Natural killer cell treated with Interleukin-12 subunit alpha and Interleukin-12 subunit beta and Interleukin-15 and Interleukin-18, amount 100 ng/mL, for 72 hours (primary cell): ENCODE measurements at places on chromosomes 7 and 10. TPM values are rescaled to one million over a fixed set of nuclear protein-coding genes. Genes with fewer than 3 reads are reported as not detected.
A peak's percentile ranks its signal among the peaks of the same experiment; 100 is the strongest.

Gene GHITM
- 157 TPM for total RNA-seq

Gene MYOZ1
- not detected for total RNA-seq

Gene GPR26
- total RNA-seq, result not detected

Gene GPC2
- 2.7 TPM for total RNA-seq

Gene ECD
- total RNA-seq, result 42.0 TPM

Gene TMEM176A
- total RNA-seq, result not detected

Gene ADAM22
- 1.9 TPM for total RNA-seq

Gene ICA1
- total RNA-seq, result 0.45 TPM

Gene SPRN
- not detected for total RNA-seq

- H3K4me1 ChIP-seq, result peaks cover 12% of the 10 kb centered on the region
- no peak overlapping the region for H3K27ac ChIP-seq
- H3K27me3 ChIP-seq, result no peaks in the 10 kb centered on the region
- no peak overlapping the region for H3K4me3 ChIP-seq
Measured at GRCh38 chr10:31315453-31315852, 3.6 kb upstream of the ZEB1 start.

- no peak for DNase-seq
- H3K4me1 ChIP-seq, result no peaks in the 10 kb centered on the region
- no peaks in the 10 kb centered on the region for H3K36me3 ChIP-seq
- H3K4me3 ChIP-seq, result no peak overlapping the region
- peaks cover 3% of the 10 kb centered on the region for H3K27me3 ChIP-seq
Measured at GRCh38 chr7:12759151-12759550, 71.7 kb downstream of the ARL4A start.

GRCh38 chr10:78396754-78397153, 363.1 kb downstream of the RPS24 start:
- no peak for DNase-seq
- H3K27me3 ChIP-seq, result peaks cover 6% of the 10 kb centered on the region
- H3K36me3 ChIP-seq, result no peaks in the 10 kb centered on the region

DNA sequence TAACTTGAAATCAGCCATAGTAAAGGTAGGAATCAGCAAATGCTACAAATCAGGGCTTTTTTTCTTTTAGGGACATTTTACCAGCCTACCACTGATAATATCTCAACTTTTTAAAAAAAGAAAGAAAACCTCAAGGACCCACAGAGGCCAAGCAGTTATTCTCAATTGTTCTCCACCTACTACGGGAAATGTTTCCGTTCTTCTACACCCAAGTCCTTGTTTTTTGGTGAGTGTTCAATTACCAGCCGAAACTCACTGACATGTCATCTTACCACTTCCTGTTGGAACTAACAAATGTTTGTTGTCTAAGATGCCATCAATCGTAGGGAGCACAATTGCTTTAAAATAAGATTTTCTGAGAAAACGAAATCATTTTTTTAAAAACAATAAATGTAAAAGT, 50.2 kb upstream of the CDK1 start:
- no peak for DNase-seq
- peaks cover 28% of the 10 kb centered on the region for H3K4me1 ChIP-seq
- H3K4me3 ChIP-seq, result peak overlapping the region; percentile 51
- peak overlapping the region; percentile 78 for H3K27ac ChIP-seq
- H3K27me3 ChIP-seq, result no peaks in the 10 kb centered on the region
- H3K36me3 ChIP-seq, result no peaks in the 10 kb centered on the region

DNA sequence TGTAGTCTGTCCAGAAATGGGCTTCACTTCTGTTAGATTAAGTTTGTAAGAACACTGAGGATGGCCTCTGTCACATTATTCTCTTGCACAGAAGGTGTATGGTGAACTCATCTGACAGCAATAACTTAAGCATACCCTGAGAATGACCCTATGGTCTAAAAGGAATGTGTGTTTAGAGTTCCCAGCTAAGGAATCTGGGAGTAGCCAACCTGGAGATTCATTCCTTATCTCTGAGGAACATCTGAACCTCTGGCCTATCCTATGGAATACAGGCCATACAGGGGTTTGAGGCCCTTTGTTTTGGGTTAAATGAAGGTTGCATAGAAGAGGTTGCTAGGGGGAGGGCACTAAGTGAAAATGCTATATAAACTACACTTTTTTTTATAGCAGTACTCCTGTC, 41.4 kb downstream of the LAMB4 start:
- H3K4me1 ChIP-seq, result peaks cover 3% of the 10 kb centered on the region
- H3K27me3 ChIP-seq, result peaks cover 9% of the 10 kb centered on the region
- DNase-seq, result no peak
- H3K27ac ChIP-seq, result no peak overlapping the region
- H3K4me3 ChIP-seq, result no peak overlapping the region

GRCh38 chr10:81876253-81877077, 1.5 kb downstream of the NRG3 start:
- H3K4me1 ChIP-seq, result no peaks in the 10 kb centered on the region
- H3K36me3 ChIP-seq, result peaks cover 12% of the 10 kb centered on the region
- H3K27me3 ChIP-seq, result peaks cover 29% of the 10 kb centered on the region
- no peak for DNase-seq
- H3K27ac ChIP-seq, result no peak overlapping the region
- no peak overlapping the region for H3K4me3 ChIP-seq

- H3K36me3 ChIP-seq, result no peaks in the 10 kb centered on the region
- no peak overlapping the region for H3K4me3 ChIP-seq
- H3K4me1 ChIP-seq, result peaks cover 7% of the 10 kb centered on the region
- no peak overlapping the region for H3K27ac ChIP-seq
- H3K27me3 ChIP-seq, result no peaks in the 10 kb centered on the region
Measured at GRCh38 chr7:23292623-23293022, 6.5 kb upstream of the MALSU1 start.

DNA sequence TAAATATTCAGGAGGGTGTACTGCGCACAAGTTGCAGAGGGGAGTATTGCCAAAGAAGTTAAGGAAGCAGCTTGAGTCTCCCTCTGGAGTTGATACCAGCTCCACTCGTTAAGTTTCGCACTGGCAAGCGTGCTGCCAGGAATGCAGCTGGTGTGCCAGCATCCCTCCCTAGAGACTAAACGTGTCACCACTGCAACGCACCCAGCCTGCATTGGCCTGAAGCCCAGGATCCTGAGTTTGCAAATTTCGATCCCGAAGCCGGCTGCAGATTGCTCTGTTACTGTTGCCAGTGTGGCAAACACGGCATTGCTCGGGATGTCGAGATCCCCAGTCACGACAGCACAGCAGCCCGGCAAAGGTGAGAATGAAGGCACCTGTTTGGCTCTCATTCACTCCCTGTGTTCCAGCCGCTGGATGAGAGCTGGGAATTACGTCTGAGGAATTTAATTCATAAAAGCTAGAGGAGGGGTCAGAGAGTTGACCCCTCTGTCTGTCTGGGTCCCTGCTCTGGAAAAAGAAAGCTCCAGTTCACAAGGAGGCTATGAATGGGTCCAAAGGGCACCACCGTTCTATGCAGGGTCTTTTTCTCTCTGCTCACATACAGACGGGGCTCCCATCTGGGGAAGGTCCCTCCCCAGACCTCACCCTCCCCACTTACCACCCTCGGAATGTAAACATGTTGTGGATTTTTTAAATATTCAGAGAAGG, 61.0 kb downstream of the NRP1 start:
- no peaks in the 10 kb centered on the region for H3K36me3 ChIP-seq
- peaks cover 25% of the 10 kb centered on the region for H3K27me3 ChIP-seq
- DNase-seq, result no peak
- no peaks in the 10 kb centered on the region for H3K4me1 ChIP-seq
- no peak overlapping the region for H3K4me3 ChIP-seq
- H3K27ac ChIP-seq, result no peak overlapping the region

GRCh38 chr10:28595613-28596012, 62.7 kb downstream of the WAC start:
- H3K36me3 ChIP-seq, result peaks cover 23% of the 10 kb centered on the region
- H3K27ac ChIP-seq, result no peak overlapping the region
- DNase-seq, result no peak
- no peaks in the 10 kb centered on the region for H3K27me3 ChIP-seq
- no peak overlapping the region for H3K4me3 ChIP-seq

DNA sequence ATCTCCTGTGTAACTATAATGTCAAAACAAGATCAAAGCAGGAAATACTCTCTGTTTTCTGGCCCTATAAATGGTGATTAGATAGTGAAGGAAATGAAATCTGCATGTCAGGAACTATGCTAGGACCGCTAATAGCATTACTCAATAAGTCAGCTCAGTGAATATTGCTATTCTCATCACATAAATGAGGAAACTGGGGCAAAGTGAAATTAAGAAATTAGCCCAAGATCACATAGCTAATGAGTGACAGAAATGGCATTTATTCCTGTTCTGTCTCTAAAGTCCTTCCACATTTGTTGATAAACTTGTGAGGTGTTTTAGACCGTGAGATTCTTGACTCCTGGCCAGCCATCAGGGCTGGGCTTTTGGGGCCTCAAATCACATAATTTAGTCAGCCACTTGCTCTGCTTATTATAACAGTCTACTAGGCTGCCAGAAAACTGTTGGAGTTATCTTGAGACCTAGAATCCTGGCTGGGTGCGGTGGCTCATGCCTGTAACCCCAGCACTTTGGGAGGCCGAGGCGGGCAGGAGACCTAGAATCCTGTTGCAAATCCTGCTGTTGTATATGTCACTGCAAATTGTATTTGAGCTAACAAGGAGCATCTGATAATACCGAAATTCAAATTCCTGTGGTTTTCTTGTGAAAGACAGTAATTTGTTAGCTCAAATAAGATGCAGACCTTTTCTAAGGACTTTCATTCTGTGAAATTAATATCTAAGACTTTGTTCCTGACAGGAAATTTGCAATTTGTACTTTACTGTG, 66.5 kb upstream of the SHTN1 start:
- H3K4me1 ChIP-seq, result no peaks in the 10 kb centered on the region
- H3K27me3 ChIP-seq, result peaks cover 3% of the 10 kb centered on the region
- H3K36me3 ChIP-seq, result no peaks in the 10 kb centered on the region
- no peak overlapping the region for H3K4me3 ChIP-seq

DNA sequence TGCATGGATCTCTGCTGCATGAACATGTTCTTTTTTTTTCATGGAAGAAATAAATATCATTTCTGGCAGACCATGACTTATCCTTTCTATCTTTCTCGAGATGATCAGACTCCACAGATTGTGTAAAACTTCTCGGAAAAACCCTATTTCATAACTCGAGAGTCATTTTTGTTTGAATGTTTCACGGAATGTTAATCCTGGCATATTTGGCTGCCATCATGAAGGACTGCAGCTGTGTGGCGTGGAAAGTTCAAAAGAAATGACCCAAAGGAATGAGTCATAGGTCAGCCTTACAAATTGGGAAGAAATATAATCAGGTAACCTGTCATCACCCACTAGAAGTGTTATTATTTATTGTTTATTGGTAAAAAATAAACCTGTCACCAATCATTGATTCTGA, 566.8 kb downstream of the SDK1 start:
- H3K36me3 ChIP-seq, result no peaks in the 10 kb centered on the region
- H3K4me3 ChIP-seq, result no peak overlapping the region
- no peak overlapping the region for H3K27ac ChIP-seq

DNA sequence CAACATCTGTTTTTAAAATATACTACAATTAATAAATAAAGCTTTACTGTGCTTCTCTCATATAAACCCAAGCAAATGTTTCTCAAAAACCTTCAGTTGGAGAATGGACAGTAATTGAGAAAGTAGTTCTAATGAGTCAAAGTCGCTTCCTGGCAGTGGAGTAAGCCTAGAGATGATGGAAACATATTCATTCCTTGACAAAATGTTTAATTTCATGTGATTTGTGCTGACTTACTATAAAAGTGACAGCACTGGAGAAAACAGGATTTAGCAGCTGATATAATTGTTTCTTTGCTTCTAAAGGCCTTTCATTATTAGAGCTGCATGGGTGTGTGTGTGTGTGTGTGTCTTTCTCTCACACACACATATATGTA, 9.0 kb downstream of the ELMO1 start:
- no peak for DNase-seq
- H3K4me1 ChIP-seq, result peaks cover 35% of the 10 kb centered on the region
- H3K4me3 ChIP-seq, result peak overlapping the region; percentile 17

DNA sequence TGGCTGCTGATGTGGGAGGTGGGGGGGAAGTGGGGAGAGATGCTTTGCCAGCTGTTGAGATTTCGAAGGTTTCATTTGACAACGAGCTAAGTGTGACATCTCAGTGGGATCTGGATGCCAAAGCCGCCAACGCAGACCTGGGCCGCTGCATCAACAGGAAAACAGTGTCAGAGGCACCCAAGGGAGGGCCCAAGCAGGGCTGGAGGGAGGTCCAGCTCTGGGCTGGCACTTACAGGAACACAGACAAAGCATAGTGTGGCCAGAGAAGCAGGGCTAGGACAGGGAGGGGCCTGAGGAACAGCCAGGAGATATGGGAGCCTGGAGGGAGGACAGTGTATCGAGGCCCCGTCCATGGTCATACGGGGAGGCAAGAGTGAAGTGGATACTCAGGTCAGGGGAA, 73.1 kb downstream of the GTF2IRD1 start:
- H3K27me3 ChIP-seq, result no peaks in the 10 kb centered on the region
- H3K4me1 ChIP-seq, result no peaks in the 10 kb centered on the region
- no peak overlapping the region for H3K27ac ChIP-seq
- no peak for DNase-seq
- H3K4me3 ChIP-seq, result no peak overlapping the region

DNA sequence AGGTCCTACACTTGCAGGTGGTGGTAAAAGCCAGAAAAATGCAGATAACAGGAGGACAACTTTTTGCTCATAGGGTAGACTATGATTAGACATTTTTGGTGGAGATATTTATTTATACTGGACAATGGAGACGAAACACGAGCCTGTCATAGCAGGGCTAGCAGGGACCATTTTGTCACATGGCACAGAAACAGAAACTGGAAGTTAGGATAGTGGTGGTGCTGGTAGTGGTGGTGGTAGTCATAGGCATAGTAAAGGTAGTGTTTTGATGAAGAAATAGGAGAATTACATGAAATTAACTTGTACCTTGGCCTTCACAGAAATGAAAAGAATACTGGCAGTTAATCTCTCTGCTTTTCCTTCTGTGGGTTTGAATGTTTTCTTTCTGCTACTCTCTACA, 8.8 kb upstream of the MGAM start:
- no peak for DNase-seq
- no peaks in the 10 kb centered on the region for H3K36me3 ChIP-seq
- H3K27ac ChIP-seq, result no peak overlapping the region

GRCh38 chr10:76191336-76191735, 759.9 kb downstream of the LRMDA start:
- no peaks in the 10 kb centered on the region for H3K36me3 ChIP-seq
- H3K27ac ChIP-seq, result no peak overlapping the region

GRCh38 chr7:80622541-80622940, 15.9 kb upstream of the CD36 start:
- no peak for DNase-seq
- no peak overlapping the region for H3K27ac ChIP-seq
- no peaks in the 10 kb centered on the region for H3K4me1 ChIP-seq
- H3K27me3 ChIP-seq, result no peaks in the 10 kb centered on the region
- no peaks in the 10 kb centered on the region for H3K36me3 ChIP-seq

GRCh38 chr10:116385994-116386809, 41.4 kb upstream of the PNLIPRP3 start:
- no peak overlapping the region for H3K27ac ChIP-seq
- H3K4me3 ChIP-seq, result no peak overlapping the region
- no peaks in the 10 kb centered on the region for H3K27me3 ChIP-seq
- H3K4me1 ChIP-seq, result no peaks in the 10 kb centered on the region

- H3K36me3 ChIP-seq, result no peaks in the 10 kb centered on the region
- H3K27me3 ChIP-seq, result peaks cover 7% of the 10 kb centered on the region
- no peak for DNase-seq
- H3K4me3 ChIP-seq, result no peak overlapping the region
- no peak overlapping the region for H3K27ac ChIP-seq
Measured at GRCh38 chr7:93873998-93874574, 16.5 kb downstream of the TFPI2 start.
